ENCODE measurements at places on chromosomes 5 and 9. TPM values are rescaled to one million over a fixed set of nuclear protein-coding genes. Genes with fewer than 3 reads are reported as not detected.

Gene C5orf52
- total RNA-seq = not detected

Gene IL4
- total RNA-seq = not detected

Gene TRIP13
- total RNA-seq = 9.2 TPM

Gene LRRC14B
- not detected for total RNA-seq

Gene HRCT1
- 0.39 TPM for total RNA-seq

Gene ZNF300
- 8.1 TPM for total RNA-seq

Gene ZNF879
- total RNA-seq = 7.5 TPM

Data from placental epithelial cell (primary cell).